Effector CD8-positive, alpha-beta T cell (primary cell): ENCODE measurements at places on chromosomes 16 and 17.
A peak's percentile ranks its signal among the peaks of the same experiment; 100 is the strongest.

GRCh38 chr17:77352996-77353395, 212.2 kb downstream of the SEC14L1 start:
- no peak for DNase-seq

- DNase-seq = no peak
Measured at GRCh38 chr16:66471264-66471663, 44.2 kb downstream of the BEAN1 start.

- no peak for DNase-seq
Measured at GRCh38 chr16:50879873-50880695, 138.2 kb downstream of the CYLD start.

DNA sequence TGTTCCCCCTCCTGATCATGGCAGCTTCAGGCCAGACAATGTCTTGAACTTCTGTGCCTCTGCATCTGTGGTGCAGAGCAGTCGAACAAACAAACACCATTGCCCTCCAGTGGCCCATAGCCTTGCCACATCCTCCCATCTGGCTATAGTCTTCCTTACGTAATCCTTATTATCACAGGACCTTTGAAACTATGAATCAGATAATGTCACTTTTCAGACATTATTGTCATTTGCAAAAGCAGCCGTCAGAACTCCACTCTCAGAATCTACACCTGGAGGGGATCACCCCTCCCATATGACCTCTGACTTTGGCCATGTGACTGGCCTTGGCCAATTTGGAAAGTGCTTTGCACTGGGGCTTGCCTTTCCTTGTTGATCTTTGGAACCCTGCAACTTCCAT, 387.3 kb downstream of the MAF start:
- DNase-seq = no peak

DNA sequence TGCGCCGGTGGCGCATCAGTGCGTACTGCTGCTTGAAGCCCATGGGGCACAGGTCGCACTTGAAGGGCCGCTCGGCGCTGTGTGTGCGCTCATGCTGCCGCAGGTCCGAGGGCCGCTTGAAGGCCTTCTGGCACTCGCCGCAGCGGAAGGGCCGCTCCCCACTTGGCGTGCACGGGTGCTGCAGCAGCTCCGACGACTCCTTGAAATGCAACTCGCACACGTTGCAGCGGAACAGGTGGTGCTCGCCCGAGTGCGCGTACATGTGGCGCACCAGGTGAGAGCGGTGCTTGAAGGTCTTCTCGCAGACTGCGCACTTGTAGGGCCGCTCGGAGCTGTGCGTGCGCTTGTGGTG, 3.3 kb downstream of the ZNF319 start:
- no peak for DNase-seq

- DNase-seq = peak; percentile 63
Measured at GRCh38 chr17:50087246-50087911, 7.8 kb upstream of the PDK2 start.

GRCh38 chr16:69619514-69619913, 53.7 kb downstream of the NFAT5 start:
- no peak for DNase-seq

GRCh38 chr16:12416136-12416787, 387.4 kb downstream of the CPPED1 start:
- no peak for DNase-seq

- no peak for DNase-seq
Measured at GRCh38 chr16:12538667-12539091, 265.0 kb downstream of the CPPED1 start.

GRCh38 chr16:88809068-88809675, 2.6 kb downstream of the APRT start:
- no peak for DNase-seq

- DNase-seq = no peak
Measured at GRCh38 chr17:4208238-4208637, 55.5 kb downstream of the ANKFY1 start.

DNA sequence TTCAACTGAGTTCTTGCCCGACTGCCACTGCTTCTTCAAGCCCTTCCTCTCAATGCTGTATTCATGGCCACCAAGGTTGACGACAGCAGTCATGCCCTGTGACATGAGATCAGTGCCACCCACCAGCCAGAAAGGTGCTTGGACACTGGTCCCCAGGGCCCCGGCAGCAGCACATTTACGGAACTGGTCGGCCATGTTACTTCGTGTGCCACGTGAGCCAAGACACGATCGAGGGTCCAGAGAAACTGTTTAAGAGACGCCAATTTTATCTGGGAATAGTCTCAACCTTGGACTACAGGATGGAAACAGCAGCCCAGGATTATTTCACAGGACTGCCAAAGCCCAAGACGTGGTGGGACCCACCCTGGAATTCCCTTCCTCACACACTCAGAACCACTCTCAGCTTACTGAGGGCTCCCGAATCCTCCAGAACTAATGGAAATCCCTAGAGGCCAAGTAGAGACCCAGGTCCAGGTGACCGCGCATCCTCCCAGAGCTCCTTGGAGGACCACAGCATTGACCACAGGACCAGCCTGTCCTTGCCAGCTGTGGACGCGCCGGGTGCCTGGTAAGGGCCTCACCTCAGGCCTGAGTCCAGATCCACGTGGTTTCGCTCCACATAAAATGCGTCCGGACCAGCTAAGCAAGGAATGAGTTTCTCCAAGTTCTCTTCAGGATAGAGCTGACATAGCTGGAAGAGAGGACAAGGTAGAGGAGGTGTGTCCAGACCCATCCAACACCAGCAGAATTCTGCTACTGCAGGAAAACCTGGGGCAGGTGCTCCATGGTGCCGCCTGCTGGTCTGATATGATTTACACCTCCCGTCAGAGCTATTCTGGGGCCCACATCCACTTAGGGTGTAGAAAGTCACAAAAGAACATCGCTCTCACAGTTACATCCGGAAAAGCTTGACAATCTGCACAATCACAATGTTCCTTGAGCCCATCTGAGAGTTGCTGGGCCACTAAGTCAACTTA, 28.2 kb downstream of the MAP1LC3B start:
- no peak for DNase-seq

DNA sequence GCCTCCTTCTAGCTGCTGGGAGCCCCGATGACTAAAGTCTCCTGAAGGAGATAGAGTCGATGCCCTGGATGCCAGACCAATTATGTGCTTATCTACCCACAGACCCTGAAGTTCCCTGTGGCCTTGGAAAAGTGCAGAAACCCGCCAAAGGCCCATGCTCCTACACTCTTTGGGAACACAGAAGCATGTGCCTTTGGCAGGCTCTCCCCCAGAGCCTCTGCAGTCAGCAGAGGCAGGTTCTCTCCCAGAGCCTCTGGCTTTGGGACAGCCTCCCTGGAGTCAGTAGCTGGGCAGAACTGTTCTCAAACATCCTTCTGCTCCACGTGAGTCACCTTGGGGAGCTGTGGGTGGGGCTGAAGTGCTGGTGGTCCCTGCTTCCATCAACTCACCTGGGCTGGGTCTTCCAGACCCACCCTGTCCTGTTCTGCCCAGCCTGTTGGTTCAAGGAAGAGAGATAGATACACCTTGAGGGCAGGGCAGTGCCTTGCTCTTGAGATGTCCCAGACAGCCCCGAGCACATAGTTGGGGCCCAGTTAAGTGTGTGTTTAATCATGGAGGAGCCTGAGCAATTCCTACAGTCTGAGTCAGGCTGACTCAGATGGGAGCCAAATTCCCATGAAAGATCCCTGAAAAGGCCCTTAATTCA, 3.2 kb upstream of the CDK5RAP3 start:
- no peak for DNase-seq

- DNase-seq = no peak
Measured at GRCh38 chr16:53631236-53632025, 72.2 kb downstream of the RPGRIP1L start.

- no peak for DNase-seq
Measured at GRCh38 chr17:233473-233941, 52.1 kb upstream of the DOC2B start.

- DNase-seq = no peak
Measured at GRCh38 chr16:239948-240277, 5.3 kb downstream of the FAM234A start.

- no peak for DNase-seq
Measured at GRCh38 chr16:82157534-82157812, 12.6 kb downstream of the MPHOSPH6 start.
